SK-N-MC (cell line): ENCODE measurements at places on chromosomes 1 and 21.
A peak's percentile ranks its signal among the peaks of the same experiment; 100 is the strongest.

- DNase-seq = no peak
Observed at GRCh38 chr1:113917400-113918082, 11.6 kb upstream of the HIPK1 start.

- peak; percentile 67 for DNase-seq
Observed at GRCh38 chr1:183403498-183403897, 14.7 kb downstream of the NMNAT2 start.

DNA sequence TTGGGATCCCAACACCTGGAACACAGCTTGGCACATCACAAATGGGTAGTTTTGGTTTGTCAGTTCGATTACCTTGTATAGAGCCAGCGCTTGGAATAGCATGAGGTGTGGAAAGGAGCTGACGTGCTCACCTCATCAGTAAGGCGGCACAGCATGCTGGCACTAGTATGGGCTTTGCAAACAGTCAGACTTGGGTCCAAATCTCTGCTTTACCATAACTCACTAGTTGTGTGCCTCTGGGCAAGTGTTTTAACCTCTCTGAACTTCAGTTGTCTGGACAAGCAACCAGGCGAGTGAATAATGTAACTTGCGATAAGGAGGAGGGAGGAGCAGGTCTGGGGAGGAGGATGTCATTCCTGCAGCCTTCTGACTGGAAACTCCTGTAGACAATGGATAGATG, 26.3 kb upstream of the NEK2 start:
- no peak for DNase-seq

DNA sequence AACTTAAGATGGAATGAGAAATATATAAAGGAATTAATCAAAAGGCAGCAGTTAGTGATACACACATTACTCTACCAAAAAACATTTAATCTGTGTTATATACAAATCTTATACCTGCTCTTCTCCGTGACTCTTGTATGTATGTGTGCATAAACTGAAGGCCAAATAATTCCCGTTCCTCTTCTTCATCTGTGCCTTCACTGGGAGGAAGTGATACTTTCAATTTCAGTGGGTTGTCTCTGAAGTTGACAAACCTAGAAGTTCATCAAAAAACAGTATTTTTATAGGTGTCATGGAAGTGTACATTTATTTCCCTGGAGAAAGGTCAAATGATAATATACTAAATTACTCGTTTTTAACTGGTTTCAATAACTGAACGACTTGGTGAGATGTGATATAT, 19.3 kb downstream of the TRMT13 start:
- no peak for DNase-seq

DNA sequence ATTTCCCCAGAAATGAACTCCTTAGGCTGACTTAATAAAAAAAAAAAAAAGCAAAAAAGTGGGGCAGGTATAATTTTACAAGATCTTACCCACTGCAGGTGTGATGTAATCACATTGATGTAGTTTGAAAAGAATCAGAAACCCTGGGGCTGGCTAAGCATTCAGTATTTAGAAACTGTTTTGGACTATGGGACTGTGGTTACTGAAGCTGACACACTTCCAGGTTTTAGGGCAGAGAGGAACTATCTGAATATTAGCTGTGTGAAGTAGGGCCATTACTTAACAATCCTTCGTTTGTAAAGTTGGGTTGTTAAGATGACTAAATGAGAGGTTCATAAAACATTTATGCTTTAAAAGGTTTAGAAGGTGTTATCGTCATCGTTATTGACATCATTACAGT, 165.3 kb downstream of the FASLG start:
- no peak for DNase-seq

GRCh38 chr1:2468041-2468472, 8.0 kb upstream of the PLCH2 start:
- DNase-seq = no peak

- no peak for DNase-seq
Observed at GRCh38 chr1:175687622-175688415, 55.6 kb downstream of the TNR start.

GRCh38 chr1:154207262-154207661, 1.1 kb upstream of the CFAP141 start:
- DNase-seq = no peak

DNA sequence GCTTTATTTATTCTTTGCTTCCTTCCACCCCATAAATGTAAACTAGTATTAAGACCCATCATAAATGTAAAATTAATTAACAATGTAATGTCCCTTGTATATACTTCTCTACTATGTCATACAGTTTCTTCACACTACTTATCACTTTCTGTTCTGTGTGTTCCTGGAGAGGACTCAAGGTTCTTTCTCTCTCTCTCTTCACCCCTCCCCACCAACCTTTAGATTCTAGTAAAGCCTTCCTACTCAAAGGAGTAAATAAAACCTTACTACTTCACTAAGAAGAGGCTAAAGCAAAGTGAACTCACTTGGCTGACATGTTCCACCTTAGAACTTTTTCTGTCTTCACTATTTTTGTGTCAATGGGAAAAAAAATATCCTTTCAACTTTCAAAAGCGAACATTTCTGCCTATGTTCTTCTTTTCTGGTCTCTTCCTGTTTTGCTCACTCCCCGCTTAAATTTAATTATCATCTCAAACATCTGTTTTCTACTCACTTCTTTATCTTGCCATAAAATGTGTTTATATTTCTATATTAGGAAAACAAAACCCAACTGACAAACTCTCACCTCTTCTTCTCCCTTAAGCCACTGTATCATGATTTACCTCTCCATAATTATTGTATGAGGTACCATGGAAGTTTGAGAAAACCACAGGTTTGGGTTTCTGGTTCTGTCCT, 260.3 kb downstream of the DPYD start:
- DNase-seq = no peak

DNA sequence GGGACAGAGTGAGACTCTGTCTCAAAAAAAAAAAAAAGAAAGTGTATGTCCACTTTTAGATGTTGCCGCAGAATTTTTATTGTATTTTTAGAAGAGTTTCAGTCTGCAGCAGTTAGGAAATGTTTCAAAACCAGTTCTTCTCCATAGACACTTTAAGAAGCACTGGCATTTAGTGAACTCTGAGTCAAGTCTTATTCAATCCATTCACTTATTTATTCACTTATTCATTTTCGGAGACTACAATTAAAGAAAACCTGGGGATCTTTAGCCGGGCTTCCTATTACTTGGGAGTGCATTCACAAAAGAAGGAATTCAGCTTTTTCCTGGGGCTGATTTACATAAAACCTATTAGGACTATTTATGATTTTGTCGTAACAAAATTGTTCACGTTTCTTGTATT, 12.3 kb downstream of the RCAN3 start:
- no peak for DNase-seq

DNA sequence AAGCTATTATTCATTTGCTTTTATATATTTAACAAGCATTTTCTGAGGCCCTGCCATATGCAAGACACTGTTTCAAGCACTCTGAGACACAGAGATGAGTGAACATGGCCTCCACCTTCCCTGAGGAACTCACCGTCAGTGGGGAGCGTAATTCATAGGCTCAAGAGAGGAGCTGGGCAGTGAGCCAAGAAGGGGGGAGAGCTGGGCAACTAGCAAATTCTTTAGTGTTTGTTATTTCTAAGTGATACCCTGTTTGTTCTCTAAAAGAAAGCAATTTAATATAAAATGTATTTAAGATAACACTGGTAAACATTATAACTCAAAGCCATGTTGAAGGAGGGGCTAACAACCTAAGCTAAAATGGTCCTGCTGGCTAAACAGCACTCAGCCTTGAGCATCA, 119.2 kb upstream of the NGF start:
- no peak for DNase-seq

GRCh38 chr1:111739925-111740765, 950 bp upstream of the INKA2 start:
- no peak for DNase-seq

DNA sequence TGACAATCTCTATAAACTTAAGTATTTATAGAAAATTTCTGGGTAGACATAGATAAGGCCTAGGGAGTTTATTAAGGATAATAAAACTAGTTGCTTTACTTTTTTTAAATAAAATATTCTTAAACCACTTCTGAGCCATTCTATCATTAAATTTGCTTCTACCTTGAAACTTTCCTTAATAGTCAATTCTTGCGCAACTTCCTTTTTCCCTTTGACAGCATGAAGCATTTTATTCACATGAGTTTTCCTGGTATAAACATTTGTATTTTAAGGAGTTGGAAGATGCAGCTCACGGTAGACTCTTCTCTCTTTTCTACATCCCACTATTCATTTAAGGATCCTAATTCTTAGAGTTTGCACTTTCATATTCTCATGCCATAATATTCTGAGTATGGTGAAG, 75.8 kb upstream of the DPH5 start:
- DNase-seq = peak; percentile 75

DNA sequence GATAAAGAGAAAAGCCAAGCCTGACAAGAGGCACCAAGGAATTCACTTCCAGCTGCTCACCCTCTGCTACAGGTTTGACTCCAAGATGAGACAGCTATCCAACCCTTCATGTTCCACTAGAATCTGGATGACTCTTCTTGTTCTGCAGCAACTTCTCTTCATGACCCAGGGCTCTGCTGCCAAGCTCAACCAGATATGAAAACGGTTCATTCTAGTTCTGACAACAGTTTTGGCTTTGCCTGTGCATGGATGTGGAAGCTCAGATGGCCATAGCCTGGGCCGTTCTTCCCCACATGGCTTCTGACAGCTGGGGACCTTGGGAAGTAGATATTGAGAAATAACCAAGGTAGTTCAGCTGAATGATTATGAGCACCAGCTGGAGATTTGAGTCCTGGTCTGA, 13.7 kb downstream of the PI4KB start:
- no peak for DNase-seq

GRCh38 chr21:43652616-43653015, 6.7 kb downstream of the HSF2BP start:
- DNase-seq = no peak

DNA sequence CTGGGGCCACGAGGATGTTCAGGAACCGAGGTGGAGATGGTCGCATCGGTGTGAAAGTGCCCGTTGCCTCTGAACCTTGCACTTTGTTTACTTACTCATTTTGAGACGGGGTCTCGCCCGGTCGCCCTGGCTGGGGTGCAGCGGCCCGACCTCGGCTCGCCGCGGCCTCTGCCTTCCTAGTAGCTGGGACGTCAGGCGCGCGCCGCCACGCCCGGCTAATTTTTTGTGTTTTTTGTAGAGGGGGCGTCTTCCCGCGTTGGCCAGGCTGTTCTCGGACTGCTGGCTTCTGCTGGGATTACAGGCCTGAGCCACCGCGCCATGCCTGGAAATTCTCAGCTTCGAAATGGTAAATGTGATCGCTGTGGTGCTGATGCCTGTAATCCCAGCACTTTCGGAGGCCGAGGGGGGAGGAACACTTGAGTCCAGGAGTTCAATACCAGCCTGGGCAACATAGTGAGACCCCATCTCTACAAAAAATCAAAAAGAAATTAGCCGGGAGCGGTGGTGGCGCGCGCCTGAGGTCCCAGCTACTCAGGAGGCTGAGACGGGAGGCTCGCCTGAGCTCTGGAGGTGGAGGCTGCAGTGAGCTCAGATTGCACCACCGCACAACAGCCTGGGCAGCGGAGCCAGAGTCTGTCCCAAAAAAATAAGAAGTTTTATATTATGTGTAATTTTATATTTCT, 684 bp upstream of the MRPL20 start:
- no peak for DNase-seq

- no peak for DNase-seq
Observed at GRCh38 chr1:246083416-246083815, 423.7 kb downstream of the SMYD3 start.

DNA sequence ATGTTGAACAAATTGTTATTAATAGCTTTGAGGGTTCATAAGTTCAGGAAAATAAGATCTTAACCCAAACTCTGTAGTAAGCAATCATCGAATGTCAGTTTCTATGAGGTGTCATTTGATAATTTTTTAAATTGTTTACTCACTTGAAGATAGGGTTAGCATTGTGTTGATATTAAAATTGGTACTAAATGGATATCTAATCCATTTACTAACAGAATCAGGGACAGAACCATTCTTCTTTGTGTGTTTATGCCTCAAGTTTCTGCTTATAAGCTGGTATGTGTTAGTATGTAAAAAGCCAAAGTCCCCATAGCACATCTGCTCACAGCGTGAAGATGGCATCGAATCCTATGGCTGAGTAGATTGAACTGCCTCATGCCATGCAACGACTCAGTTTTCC, 13.4 kb downstream of the DDR2 start:
- no peak for DNase-seq

- DNase-seq = no peak
Observed at GRCh38 chr21:39066829-39067780, 116.1 kb downstream of the PSMG1 start.

DNA sequence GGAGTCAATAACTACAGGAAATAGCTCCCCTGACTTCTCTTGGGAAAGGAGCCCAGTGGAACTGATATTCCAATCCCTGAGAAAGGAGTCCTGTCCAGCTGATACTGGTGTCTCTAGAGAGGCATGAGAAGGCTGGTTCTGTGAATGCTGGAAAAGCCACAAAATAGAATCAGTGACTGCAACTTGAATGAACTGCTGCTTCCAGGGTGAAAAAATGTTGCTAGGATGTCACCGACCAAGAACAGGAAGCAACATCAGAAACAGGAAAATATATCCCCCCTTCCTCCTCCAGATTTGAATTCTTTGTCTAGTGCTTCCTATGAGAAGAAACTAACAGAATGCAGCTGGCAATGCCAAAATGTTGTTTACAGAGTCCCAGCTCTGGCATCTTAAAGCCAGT, 269.3 kb upstream of the LYPLAL1 start:
- no peak for DNase-seq

GRCh38 chr1:55212349-55213150, 2.6 kb downstream of the USP24 start:
- no peak for DNase-seq

DNA sequence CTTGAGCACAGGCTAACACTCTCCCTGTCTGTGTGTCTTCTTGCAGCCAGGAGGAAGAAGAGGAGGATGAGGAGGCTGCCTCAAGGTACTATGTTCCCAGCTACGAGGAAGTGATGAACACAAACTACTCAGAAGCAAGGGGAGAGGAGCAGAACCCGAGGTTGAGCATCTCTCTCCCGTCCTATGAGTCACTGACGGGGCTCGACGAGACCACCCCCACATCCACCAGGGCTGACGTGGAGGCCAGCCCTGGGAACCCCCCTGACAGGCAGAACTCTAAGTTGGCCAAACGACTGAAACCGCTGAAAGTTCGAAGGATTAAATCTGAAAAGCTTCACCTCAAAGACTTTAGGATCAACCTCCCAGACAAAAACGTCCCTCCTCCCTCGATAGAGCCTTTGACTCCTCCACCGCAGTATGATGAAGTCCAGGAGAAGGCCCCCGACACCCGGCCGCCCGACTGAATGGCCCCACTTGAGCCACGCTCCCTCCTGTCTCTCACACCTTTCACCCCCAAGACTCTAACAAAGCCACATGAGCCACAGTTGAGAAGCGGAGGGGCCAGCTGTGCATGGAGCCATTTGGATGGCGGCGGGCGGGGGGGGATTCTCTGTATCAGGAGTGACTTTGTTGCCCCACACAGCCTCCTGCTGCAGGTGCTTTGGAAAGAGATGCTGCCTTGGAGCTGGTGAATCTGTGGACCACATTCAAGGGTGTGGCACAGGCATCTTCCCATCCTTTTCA, 27.6 kb upstream of the FHAD1 start:
- no peak for DNase-seq

- no peak for DNase-seq
Observed at GRCh38 chr1:38129473-38129872, 82.9 kb upstream of the POU3F1 start.

- no peak for DNase-seq
Observed at GRCh38 chr1:169160845-169161495, 54.5 kb downstream of the ATP1B1 start.

- no peak for DNase-seq
Observed at GRCh38 chr1:239977416-239977815, 114.3 kb upstream of the FMN2 start.
